ENCODE measurements at places on chromosomes 1 and 21.
A peak's percentile ranks its signal among the peaks of the same experiment; 100 is the strongest.

DNA sequence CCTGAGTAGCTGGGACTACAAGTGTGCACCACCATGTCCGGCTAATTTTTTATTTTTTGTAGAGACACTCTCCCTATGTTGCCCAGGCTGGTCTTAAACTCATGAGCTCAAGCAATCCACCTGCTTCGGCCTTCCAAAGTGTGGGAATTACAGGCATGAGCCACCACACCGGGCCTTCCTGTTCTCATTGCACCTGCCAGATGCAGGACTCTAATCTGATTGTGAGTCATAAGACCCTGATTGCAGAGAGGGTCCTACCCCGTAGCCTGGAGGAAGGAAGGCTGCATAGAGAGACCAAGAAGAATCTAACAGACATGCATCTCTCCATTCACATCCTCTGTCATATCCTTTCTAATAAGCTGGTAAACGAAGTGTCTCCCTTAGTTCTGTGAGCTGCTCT lies 19.5 kb upstream of the CGN start:
- DNase-seq: no peak

DNA sequence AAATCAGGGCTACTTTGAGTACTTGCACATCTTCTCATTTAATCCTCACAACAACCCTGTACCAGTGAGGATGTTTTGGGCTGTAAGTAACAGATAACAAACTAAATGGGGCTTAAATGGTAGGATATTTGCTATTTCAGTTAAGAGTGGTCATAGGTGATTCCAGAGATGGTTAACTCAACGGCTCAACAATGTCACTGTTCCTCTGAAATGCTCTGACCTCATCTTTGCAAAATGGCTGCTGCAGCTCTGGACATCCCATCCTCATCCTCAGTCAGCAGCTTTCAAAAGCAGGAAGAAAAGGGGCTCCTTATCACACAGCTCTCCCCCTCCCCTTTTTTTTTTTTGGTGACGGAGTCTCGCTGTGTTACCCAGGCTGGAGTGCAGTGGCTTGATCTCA lies 1.5 kb downstream of the LDLRAD2 start:
- no peak for DNase-seq

- DNase-seq: peak; percentile 48
Measured at GRCh38 chr1:115112496-115113375, 23.4 kb upstream of the TSPAN2 start.

DNA sequence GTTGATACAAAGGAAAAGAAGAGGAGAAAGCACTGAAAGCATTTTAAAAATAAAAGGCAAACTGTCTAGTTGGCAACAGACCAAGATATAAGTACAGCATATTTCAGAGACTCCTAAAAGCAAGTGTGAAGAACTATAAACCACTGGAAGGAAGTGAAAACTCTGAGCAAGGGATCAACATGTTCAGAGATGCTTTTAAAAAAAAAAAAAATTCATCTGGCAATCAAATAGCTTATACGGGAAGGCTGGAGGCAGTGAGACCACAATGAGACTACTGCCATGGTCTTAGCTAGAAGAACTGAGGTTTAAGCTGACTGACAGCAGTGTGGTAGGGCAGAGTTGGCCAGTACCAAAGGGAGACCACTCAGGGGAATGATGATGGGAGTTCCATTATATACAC lies 124.3 kb downstream of the VAV3 start:
- DNase-seq: no peak

DNA sequence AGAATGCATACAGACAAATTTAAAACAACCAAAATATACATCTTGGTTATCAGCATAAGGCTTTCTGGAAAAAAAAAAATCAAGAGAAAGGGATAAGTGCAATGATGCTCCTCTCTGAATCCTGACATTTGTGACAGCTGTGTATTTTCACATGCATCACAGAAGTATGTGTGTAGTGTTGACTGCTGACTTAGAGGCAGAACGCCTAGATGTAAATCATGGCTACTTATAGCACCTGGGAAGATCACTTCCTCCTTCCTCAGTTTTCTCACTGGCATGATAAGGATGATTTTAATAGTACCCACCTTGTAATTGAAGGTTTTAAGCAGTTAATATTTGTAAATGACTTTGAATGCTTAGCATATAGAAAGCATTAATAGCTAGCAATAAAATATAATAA lies 112.5 kb downstream of the MRPL39 start:
- DNase-seq: no peak

- DNase-seq: peak; percentile 40
Measured at GRCh38 chr1:26717017-26717491, 21.2 kb downstream of the ARID1A start.

GRCh38 chr1:95506736-95507414 lies 272.9 kb downstream of the RWDD3 start:
- DNase-seq: no peak

DNA sequence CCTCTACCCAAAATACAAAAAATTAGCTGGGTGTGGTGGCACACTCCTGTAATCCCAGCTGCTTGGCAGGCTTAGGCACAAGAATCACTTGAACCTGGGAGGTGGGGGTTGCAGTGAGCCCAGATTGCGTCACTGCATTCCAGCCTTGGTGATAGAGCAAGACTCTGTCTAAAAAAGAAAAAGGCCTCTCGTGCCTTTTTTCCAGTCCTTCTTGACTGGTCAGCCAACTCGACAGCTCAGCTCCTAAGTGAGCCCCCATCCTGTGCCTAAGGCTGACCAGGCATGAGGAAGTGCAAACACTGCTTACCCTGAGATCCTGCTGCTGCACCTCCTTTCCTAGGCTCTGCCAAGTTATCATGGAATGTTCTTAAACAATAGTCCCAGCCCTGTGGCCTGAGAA lies 10.1 kb upstream of the PROK1 start:
- DNase-seq: no peak

GRCh38 chr1:186102547-186103148 lies 272.4 kb downstream of the TPR start:
- no peak for DNase-seq

GRCh38 chr1:228655796-228656394 lies 79.4 kb upstream of the RHOU start:
- DNase-seq: no peak

DNA sequence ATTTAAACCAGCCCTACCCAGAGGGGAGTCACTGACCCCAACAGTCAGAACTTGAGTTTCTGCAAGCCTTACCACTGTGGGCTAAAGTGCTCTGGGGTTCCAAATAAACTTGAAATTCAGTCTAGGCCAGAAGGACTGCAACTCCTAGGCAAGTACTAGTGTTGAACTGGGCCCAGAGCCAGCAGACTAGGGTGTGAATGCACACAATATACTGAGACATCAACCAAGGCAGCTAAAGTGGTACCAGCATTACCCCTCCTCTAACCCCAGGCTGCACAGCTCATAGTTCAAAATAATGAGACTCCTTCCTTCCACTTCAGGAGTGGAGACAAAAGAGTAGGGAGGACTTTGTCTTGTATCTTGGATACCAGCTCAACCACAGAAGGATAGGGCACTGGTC lies 18.9 kb upstream of the IL20 start:
- no peak for DNase-seq

- DNase-seq: no peak
Measured at GRCh38 chr1:19610282-19610981, 33.7 kb upstream of the NBL1 start.

DNA sequence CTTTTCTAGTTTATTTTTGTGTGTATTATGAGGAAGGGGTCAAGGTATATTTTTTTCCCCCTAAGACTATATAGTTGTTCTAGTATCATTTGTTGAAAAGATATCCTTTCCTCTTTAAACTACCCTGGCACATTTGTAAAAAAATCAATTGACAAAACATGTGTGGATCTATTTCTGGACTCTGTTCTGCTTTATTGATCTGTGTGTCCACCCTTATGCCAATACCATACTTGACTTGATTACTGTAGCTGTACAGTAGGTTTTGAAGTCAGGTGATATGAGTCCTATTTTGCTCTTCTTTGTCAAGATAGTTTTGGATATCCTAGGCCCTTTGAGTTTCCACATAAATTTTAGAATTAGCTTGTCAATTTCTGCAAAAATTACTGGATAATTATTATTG lies 21.2 kb upstream of the SOX13 start:
- no peak for DNase-seq

- DNase-seq: no peak
Measured at GRCh38 chr1:234874291-234875288, 254.0 kb downstream of the TOMM20 start.

DNA sequence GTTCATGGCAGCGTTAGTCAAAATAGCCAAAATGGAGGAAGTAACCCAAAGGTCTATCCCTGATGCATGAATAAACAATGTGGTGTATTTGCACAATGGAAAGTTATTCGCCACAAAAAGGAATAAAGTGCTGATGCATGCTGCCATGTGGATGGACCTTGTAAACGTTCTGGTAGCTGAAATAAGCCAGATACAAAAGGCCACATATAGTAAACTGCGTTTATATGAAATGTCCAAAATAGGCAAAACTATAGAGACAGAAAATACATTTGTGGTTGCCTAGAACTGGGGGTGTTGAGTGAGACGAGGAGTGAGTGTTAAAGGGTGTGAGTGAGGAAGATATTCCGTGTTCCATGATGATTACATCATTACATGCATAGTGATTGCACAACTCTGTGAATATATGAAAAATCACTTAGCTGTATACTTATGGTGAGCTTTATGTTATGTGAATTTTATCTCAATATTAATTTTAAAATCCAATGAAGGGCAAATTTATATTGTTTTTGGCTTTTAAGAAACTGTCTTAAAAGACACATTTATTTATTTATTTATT lies 321.3 kb downstream of the KIF26B start:
- no peak for DNase-seq

DNA sequence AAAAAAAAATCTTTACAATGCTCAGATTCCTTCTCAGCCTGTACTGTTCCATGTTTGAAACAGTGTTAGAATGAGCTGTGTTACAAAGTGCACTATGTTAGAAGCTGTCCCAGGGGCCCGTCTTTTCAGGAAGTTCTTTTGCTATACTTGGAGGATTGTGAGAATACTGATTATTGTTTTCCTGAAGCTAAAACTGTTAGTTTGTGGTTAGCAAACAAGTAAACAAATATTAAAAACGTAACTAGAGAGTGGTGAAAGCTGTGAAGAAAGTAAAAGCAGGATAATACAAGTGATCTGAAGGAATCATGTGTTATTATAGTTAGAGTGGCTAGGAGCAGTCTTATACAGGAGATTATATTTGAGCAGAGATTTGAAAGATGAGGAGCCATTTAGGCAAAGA lies 35.6 kb downstream of the CAMSAP2 start:
- DNase-seq: no peak

DNA sequence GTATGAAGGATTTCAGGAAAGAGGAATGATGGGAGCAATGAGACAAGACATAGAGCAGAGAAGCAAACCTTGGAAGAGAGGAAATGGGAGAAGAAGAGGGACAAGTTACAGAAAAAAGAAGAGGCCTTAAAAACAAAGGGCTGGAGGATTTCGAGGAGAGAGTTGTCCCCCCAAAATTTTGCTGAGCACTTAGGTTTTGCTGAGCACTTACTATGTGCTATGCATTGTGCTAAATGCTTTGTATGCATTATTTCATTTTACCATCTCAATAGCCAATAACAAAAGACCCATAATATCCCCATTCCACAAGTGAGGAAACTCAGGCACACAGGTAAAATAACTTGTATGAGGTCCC lies 2.5 kb upstream of the TRIM63 start:
- no peak for DNase-seq

- no peak for DNase-seq
Measured at GRCh38 chr1:180195916-180196315, 34.1 kb upstream of the LHX4 start.

- DNase-seq: no peak
Measured at GRCh38 chr1:7403265-7404045, 367.6 kb upstream of the VAMP3 start.

DNA sequence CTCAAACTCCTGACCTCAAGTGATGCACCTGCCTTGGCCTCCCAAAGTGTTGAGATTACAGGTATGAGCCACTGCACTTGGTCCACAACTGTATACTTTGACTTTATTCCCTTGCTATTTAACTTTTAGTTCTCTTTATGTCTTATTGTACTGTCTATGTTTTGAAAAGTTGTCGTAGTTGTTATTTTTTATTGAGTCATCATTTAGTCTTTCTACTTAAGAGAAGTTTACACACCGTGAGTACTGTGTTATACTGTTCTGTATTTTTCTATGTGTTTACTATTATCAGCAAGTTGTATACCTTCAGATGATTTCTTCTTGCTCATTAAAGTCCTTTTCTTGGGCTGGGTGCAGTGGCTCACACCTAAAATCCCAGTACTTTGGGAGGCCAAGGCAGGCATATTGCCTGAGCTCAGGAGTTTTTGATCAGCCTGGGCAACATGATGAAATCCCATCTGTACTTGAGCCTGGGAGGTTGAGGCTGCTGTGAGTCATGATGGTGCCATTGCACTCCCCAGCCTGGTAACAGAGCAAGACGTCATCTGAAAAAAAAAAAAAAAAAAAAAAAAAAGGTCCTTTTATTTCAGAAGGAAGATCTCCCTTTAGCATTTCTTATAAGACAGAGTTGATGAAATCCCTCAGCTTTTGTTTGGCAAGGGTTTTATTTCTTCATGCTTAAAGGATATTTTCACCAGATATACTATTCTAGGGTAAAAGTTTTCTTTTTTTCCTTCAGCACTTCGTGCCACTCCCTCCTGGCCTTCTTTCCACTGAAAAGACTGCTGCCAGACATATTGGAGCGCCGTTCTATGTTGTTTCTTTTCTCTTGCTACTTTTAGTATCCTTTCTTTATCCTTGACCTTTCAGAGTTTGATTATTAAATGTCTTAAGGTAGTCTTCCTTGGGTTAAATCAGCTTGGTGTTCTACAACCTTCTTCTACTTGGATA lies 47.6 kb downstream of the TNFSF18 start:
- DNase-seq: no peak

DNA sequence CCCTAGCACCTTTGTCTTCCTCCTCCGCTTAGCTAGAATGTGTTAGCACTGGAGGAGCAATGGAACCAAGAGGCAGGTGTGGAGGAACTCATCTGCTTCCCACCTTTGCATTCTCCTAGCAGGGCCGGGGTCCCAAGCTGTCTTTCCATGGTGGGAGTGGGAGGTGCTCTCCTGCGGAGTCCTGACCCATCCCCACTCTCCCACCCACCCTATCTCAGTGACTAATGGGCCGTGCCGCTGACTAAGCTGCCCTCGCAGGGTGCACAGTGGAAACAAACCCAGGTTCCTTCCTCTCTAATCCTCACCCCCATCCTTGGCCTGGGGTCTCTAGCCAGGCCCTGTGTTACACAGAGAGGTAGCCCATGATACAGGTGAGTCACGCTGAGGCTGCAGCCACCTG lies 177.5 kb downstream of the HIVEP3 start:
- no peak for DNase-seq

GRCh38 chr1:162310337-162310736 lies 66.3 kb downstream of the SPATA46 start:
- no peak for DNase-seq

- no peak for DNase-seq
Measured at GRCh38 chr1:187070076-187070475, 241.3 kb downstream of the PLA2G4A start.
